ENCODE measurements at places on chromosomes 3 and 15.

GRCh38 chr3:149400645-149401044 is 23.2 kb upstream of the TM4SF1 start:
- no peak for DNase-seq

DNA sequence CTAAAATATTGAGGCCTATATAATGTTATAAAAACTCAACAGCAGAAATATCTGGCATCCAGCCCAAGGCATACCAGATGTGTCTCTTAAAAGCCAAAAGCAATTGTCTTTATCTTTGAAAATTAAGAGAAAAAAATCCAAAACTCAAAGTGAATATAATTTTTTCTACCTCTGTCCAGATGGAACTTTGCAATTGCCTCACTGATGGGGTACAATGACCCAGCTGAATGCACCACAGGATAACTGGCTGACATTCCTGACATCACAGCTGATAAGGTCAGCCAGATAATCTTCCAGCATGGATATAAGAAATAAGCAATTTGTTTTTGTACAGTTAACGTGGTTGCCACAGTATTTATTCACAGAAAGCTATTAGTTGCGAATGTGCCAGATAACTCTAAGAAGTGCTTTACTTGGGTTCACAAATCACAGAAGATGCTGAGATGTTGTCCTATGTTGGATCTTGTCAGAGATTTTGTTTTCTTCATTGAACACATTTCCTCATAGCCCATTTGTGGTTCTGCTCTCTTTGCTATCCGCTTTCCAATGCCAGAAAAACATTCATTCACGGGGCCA is 566.9 kb upstream of the CCDC54 start:
- DNase-seq: no peak

- DNase-seq: peak; percentile 27
These were observed 17.2 kb upstream of the CCR4 start for GRCh38 chr3:32934150-32934742.

GRCh38 chr15:33636958-33637357 is 326.2 kb downstream of the RYR3 start:
- no peak for DNase-seq

DNA sequence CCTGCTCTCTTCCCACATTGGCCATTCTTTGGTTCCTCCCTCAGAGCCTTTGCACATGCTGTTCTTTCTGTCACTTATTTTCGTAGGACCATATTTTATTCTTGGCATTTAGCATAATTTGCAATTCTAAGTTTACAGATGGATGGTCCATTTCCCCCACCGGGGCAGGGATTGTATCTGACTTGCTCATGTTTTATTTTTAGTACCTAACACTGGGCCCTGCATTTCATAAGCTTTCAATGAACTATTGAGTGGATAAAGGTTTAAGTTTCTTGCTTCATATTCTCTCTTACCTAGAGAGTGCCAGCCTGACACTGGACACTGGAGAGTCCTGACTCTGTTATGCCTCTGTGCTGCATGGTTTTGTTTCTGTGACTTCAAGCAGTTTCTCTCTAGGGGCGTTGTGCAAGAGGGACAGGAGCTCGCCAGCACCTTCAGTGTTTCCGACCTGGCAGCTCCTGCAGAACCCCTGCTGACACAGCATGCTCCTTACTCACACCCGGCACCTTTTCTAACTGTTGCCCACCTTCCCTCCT is 87.4 kb downstream of the FLNB start:
- DNase-seq: no peak

GRCh38 chr15:99153026-99153535 is 48.2 kb downstream of the SYNM start:
- no peak for DNase-seq

- DNase-seq: no peak
These were observed 8.6 kb upstream of the TEX9 start for GRCh38 chr15:56356616-56357015.

GRCh38 chr3:50850639-50851511 is 176.1 kb downstream of the DOCK3 start:
- DNase-seq: no peak

DNA sequence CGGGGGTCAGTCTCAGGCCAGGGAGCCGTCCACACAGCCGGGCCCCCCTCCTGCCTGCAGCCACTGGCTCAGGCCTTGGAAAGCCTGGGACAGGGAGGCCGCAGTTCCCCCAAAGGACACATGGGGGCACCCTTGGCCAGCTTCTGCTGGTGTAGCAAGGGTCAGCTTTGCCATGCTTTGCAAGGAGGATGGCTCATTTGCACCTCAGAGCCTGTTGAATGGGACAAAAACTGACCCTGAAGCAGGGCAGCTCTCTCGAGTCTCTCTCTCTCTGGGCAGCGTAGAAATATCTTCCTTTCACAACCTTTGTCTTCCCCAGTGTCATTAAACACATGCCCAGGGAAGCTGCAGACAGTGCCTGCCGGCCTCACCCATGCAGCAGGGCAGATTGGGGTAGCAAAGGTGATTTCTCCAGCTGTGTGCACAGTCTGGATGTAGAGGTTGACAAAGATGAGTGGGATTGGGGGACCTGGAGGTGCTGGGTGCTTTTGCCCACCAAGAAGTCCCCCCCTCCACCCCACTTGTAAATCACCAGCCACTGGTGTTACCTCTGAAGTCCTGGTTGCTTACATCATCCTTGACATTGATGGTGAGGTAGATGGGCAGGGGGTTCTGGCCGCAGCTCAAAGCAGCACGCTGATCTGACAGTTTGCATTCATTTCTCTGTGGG is 17.4 kb upstream of the EHD4 start:
- DNase-seq: peak; percentile 79

GRCh38 chr15:79923079-79923514 is 26.3 kb upstream of the MTHFS start:
- DNase-seq: peak; percentile 48

DNA sequence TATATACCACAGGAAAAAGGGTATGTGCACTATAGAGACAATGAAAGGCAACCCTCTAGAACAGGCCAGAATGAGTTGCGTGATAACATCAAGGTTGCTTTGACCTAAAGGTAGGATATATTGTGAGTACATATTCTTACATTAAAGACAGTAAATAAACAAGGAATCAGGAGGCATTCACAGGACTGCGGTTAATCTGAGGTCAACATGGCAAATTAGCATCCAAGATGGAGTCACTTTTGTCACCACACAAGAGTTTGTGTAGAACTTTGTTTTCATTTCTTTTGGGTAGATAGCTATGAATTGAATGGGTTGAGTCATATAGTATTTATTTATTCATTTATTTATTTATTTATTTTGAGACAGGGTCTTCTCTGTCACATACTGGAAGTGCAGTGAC is 11.5 kb upstream of the SCAP start:
- no peak for DNase-seq

DNA sequence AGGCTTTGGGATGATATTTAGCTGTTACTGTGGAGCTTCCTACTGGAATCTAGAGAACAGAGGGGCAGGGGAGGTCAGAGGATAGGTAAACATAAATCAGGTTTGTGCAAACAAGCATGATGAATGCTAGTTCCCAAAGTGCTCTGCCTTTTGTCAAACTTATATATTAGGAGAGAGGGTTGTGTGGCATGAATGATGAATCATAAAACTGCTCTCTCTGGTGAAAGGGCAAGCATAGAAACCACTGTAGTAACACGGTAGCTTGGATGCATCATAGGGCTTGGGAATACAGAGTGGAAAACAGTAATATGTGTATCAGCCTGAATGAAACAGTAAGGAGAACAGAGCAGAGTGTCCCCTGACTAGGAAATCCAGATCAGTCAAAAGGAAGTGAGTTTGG is 486.7 kb downstream of the IL5RA start:
- no peak for DNase-seq

GRCh38 chr3:963755-964154 is 129.1 kb upstream of the CNTN6 start:
- no peak for DNase-seq

GRCh38 chr15:84889313-84889990 is 5.0 kb downstream of the SLC28A1 start:
- DNase-seq: no peak

- no peak for DNase-seq
These were observed 256.1 kb downstream of the CHST2 start for GRCh38 chr3:143375698-143376097.

- DNase-seq: no peak
These were observed 12.9 kb downstream of the DUOX2 start for GRCh38 chr15:45100884-45101625.

DNA sequence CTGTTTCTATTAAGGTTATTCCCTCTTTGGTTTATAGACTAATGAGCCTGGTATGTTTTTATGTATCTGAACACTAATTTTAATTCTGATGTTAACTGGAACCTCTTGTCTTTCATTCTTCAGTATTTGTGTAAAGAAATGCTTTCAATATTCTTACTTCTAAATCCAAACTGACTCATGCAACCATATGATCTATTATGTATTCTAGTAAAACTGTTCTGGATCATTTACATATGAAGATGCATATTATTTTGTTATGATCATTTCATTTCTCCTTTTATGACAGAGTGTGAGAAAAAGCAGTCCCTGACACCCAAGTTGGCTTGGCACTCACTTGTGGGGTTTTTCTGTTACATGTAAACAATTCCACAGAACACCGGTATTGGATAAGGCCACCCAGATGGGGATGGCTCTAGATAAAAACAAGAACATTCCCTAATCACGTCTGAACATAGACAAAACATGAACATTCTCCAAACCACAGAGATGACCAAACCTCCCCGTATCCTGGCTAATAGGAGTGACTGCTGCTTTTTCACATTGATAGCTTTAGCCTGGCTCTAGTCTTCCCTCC is 72.2 kb upstream of the EPHB3 start:
- no peak for DNase-seq

DNA sequence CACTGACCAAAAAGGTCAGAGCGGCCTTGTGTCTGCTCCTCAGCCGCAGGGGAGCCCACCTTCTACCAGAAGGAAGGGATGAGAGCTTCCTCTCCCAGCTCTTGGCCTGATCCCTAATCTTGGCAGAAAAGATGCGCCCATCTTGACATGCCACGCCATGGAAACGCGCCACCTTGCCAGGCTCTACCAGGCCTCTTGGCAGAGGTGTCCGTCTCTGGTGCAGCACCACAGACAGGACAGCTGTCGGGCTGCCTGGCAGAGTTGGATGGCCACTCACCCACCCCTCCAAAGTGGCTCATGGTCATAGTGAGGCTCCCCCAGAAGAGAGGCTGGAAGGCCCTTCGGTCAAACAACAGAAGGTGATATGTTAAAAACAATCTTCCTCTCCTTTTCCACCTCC is 105.2 kb downstream of the LIPC start:
- DNase-seq: no peak

DNA sequence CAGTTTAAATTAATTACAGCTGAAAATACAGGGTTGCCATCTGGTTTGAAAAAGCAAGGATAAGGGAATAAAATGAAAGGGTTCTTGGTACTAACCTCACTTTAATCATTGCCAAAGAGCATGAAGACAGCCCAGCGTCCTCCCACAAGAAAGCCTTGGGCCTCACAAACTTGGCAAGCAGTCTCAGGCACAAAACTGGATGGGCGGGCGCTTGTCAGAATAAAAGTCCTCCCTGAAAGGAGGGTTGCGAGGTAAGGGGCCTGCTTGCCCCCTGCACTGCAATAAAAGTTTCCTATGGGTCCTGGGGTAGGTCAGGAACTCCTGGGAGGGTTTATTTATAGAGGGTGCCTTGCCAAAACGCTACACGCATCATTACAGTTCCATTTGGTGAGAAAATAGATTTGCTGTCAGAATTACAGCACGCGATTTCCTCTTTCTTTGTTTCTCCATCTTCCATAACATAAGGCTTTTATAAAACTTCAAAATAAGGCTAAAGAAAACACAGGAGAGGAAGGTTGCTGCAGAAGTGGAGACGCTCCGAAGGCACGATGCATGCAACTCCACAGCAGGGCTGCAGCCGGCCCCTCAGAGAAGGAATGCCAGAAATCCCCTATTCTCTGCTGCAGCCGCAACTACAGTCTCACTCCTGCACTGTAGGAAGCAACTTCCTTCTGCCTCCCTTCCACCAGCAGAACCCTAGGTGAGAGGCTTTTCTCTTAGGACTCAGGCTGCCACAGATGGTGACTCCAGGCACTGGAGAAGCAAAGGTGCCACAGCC is 61.3 kb downstream of the VGLL4 start:
- peak; percentile 80 for DNase-seq

GRCh38 chr3:187186801-187187421 is 10.4 kb upstream of the RTP1 start:
- DNase-seq: no peak

DNA sequence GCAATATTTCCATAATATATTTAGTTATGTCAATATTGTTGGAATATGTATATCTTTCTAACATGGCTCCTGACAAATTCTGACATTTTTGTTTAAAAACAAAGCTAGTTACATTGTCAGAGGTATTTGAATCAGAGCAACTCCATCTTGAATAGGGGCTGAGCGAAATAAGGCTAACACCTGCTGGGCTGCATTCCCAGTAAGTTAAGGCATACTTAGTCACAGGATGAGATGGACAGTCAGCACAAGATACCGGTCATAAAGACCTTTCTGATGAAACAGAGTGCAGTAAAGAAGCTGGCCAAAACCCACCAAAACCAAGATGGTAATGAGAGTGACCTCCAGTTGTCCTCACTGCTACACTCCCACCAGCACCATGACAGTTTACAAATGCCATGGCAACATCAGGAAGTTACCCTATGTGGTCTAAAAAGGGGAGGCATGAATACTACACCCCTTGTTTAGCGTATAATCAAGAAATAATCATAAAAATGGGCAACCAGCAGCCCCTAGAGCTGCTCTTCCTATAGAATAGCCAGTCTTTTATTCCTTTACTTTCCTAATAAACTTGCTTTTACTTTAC is 30.4 kb downstream of the RPL22L1 start:
- no peak for DNase-seq
